T-helper 22 cell (primary cell): ENCODE measurements at places on chromosomes 7 and 10.

DNA sequence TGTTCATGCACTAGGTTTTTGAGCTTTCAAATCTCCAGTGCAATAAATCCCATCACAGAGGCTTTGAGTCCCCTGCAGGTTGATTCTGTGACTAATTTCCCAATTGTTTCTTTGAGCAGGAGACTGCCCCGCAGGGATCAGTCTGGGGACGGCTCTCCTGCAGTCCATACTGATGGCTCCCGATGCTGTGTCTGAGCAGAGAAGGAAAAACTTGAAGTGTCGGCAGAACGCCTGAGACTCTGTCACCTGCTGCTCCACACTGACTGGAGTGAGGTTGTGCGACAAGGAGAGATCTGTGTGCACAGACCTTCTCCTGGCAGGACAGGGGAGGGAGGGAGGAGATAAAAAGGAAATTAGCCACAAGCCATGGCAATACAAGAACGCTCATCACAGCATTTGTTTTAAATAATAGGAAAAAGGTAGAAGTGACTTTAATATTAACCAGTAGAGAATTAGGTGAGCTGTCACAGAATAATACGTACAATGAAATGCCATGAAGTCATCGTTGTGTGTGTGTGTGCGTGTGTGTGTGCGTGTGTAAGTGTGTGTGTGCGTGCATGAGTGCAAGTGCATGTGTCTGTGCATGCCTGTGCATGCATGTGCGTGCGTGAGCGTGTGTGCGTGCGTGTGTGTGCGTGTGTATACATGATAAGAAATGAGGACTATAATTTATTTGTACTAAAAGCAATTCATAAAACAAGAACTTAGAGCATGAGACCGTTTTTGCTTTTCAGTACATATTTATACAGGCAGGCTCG lies 38.2 kb downstream of the HTR5A start:
- no peak for DNase-seq

DNA sequence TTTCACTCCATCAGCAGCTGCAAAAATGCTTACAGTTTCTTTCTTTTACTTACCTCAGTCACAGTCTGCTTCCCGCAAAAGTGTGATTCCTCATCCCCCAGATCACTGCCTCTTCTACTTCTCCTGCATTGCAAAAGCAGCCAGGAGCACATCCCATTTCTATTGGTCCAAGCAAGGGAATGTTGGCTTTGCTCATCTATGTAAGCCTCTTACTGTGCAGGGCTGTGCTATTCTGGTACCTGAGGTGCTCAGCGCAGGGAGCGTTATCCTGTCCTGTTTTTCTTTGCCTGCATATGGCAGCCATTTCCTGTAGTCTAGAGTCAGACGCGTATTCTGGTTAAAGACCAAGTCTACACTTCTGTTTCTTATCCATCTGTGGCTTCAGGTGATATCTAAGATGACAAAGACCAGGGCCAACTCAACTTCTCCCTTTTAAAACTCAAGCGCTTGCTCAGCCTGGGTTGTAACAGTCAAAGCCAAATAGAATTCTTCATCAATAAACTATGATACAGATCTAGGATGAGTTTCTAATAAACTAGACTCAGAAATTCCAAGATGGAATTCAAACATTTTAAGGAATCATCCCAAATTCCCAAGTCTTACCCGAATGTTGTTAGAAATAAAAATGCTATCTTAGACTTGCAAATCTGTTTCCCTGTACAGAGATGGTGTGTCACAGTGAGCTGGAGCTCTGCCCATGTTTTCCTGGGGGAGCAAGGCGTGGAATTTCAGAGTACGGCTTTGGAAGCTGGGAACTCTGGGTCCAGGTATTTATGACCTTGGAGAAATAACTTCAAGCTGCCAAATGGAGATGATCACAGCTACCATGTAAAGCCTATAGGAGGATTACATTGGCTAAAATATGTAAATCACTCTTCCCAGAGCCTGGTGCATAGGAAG lies 6.1 kb upstream of the RBM17 start:
- DNase-seq, result no peak

DNA sequence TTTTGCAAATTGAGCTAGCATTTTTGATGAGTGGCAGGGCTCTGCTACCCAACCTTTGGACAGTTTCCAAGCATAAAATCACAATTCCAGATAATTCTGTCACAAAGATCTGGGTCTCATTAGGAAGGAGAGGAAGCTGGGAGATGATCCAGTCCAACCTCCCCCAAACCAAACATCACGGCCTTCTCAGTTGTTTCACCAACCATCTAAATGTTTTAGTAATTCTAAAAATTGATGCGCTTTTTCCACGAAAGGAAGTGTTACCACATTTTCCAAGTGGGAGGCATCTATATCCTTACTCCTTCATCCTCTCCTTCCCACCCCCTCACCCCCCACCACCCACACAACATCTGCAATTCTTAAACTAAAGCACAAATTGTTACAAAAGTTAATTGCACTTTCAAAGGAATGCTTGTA lies 108.3 kb downstream of the EGFR start:
- DNase-seq, result no peak

DNA sequence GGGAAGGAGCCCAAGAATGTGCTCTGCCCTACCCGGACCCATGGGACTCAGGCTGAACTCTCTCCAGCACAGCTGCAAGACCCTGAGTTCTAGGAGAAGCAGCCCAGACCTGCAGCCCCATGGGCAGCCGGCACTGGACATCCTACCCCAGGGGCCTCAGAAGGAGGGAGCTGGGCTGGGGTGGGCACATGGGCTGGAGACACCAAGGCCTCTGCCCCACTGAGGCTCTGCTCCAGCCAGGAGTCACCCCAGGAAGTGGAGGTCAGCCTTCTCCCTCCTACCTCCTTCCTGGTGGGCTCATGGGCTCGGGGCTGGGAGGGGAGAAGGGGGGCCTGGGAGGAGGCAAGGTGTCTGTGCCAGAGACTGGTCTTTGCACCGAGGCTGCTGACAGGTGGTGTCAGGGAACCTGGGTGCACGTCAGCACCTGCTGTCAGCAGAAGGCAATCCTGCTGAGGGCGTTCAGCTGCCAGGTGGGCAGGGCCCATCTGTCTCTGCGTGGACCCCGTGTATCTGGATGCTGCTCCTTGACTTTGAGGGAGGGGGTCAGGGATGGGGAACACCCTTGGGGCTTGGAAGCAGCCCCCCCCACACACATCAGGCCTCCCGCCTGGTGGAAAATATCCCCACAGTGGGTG lies 95.2 kb downstream of the PDGFA start:
- DNase-seq, result no peak

- DNase-seq, result no peak
These were observed 16.9 kb upstream of the REEP3 start for GRCh38 chr10:63504145-63504881.

DNA sequence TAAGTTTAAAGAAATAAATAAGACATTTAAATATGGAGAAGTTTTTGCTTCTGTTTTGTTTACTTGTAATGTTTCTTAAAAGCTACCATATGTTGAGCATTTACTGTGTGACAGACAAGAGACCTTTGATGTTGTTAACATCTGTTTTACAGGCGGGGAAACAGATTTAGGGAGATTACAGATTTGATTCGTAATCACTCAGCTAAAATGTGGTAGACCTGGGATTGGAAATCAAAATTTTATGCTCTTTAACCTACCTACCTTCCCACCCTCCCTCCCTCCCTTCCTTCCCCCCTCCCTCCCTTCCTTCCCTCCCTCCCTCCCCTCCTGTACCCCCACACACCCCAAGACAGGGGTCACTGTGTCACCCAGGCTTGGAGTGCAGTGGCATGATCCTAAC lies 11.7 kb downstream of the LCOR start:
- DNase-seq, result no peak

GRCh38 chr10:47247148-47248059 lies 52.6 kb upstream of the GDF10 start:
- no peak for DNase-seq

GRCh38 chr7:5755704-5756504 lies 25.6 kb downstream of the RNF216 start:
- no peak for DNase-seq

- no peak for DNase-seq
These were observed 5.8 kb upstream of the ADARB2 start for GRCh38 chr10:1743141-1743540.

DNA sequence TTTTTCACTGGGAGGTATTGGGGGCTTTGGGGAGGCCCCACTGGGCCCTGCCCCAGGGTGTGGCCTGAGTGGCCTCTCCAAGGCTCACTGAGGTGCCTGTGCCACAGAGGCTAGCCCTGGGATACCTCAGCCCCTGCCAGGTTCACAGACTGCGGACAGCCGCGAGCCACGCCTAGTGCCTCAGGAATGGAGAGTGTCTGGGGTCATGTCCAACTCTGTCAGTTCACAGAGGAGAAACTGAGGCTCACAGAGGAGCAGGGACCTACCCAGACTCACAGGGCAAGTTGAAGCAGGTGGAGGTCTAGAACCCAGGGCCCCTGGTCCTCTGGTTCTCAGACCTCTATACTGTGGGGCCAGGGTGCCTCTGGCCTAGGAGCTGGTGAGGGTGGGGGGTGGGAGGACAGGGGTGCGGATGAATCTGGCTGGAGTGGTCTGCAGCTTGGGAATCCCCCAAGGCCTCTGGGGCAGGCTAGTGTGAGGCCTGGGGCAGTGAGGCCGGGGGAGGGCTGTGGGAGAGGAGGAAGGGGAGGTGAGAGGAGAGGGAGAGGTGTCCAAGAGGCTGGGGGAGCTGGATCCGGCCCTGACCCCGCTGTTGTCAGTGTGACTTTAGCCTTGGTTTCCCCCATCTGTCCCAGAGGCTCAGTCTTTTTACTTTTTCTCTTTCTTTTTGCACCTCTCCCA lies 20.0 kb downstream of the NEURL1 start:
- DNase-seq, result no peak

DNA sequence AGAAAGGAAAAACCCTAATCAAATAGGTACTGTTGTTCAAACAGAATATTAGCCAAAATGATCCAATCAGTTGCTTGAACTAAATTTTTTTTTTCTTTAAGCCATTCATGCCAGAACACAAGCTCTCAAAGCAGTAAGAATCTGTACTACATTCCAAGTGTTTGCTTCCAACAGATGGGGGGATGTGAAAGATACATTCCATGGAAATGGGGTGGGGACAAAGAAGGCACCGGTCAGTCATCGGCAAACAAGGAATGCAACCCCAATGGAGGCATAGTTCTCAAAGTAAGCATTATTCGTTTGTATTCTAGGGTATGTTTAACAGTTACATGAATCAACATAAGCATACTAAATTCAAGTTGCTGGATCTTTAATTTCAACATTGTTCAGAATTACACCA lies 32.5 kb downstream of the C10orf143 start:
- no peak for DNase-seq

DNA sequence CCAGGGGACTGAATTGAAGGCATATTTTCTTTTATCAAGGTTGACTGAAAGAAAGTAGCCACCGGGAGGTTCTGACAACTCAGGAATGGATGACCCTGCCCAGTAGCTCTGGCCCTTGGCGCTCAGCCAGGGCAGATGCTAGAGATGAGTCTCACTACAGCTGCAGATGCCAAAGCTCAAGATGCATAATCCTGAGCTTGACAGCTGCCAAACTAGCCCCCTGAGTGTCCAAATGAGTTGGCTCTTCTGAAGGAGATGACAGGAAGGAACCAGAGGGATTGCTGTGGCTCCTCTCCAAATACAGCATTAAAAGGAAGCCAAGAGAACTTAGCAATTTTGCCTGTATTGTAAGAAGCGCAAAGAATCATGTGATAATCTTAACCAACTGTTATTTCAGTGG lies 78.4 kb downstream of the NXPH1 start:
- DNase-seq, result no peak

- DNase-seq, result no peak
These were observed 11.3 kb upstream of the LCOR start for GRCh38 chr10:96820765-96821164.

DNA sequence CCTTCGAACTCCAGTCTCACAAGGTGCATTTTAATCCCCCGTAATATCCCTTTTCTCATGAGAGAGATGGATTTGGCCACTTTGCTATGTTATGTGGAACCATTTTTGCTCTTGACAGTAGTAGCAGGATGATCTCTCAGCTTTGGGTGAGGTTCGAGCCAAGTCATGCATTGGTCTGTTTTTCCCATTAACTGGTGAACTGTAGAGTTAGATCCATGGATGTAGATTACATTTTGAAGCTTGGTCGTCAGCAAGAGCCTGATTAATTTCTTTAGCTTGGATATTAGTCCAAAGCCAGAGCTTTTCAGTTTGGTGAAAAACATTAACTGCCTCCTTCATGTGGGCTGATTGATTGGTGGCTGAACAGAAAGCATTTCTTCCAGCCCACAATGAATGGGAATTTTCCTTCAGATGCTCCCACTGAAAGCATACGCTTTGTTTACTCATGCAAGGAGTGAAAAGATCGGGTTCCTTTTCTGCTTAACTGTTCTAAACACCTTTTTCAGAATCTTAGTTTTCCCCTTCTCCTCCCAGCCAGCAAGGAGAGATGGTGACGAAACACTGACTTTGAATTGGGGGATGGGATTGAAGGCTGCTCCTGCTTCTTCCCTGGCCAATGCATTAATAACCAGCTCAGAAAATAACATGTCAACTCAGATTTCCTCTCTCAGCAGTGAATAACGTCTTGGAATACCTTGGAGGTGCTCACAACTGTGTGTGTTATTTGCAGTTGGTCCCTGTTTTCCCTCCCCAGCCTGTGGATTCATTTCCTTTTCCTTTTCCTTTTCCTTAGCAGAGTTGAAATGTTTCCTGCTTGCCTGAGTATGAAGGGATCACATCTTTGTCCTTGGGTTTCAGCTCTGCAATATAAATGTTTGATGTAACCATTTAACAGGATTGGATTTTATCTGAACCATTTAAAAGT lies 351.8 kb upstream of the FZD8 start:
- no peak for DNase-seq

DNA sequence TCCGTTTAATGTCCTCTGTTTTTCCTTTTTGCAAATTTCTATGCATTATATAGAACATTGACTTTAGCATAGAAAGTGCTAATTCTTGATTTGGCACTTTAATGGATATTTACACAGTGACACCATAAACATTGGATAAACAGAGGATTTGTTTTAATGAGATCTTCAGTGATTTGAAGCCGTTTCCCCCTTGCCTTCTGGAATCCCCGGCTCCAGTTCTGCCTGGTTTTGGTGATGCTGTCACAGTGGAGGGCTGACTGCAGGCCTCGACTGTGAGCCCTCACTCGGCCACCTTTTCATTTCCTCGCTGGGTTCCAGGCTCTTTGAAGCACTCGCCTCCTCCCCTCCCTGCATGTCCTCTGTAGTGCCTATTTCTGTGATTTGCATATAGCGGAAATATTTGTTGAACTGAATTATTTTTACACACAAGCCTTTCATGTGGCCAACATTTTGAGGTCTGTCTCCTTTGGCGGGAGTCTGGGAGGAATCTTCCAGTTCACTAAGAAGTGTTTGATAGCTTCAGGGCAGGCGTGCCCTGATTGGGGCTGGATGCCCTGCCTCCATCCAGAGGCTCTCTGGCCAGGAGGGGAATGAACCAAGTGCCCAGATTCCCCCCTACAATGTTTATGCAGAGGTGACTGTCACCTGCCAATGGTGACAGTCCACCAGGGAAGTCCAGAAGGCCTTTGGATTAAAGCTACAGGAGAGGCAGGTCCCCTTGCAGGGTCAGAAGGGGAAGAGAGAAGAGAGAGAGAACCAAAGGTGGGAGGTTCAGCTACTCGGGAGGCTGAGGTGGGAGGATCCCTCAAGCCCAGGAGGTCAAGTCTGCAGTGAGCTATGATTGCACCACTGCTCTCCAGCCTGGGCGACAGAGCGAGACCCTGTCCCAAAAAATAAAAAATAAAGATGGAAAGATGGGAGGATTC lies 67.5 kb downstream of the CUX1 start:
- no peak for DNase-seq
